ENCODE measurements at places on chromosomes 3 and 15. TPM values are rescaled to one million over a fixed set of nuclear protein-coding genes. Genes with fewer than 3 reads are reported as not detected.

DNA sequence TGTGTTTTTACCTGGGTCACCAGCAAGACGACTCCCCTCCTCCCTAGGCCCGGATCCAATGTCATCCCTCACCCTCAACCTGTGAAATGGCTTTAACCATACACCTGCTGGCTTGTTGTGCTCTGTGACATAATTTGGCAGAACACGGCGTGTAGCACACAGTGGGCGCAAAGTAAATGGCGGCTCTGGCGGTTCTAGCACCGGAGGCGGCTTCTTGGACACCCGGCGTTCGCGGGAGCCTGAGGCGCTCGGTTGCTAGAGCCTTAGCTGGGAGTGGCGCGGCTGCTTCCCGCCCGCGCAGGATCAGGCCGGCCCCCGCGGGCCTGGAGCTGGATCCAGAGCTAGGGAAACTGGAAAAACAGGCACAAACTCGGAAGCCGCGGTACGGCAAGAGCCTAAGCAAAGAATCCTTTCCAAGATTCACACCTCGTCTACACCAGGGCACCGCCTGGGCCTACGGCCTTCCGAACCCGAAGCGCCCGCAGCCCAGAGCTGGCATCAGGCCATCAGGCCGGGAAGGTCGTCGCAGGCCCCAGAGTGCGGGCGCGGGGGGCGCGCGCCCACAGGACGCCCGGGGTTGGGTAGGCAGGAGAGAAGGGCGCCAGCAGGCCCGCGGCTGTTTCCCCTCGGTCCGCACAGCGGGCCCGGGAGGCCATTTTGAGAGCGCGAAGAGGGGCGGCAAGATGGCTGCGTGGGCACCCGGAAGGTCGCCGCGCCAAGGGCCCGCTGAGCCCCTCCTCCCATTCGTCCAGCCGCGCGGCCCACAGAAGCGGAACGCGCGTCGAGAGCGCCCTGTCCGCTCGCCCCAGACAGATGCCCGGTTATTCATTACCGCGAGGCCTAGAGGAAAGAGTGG lies 43.9 kb upstream of the POLG start:
- no peaks in the 10 kb centered on the region for H3K27me3 ChIP-seq
- no peak for DNase-seq
- peak overlapping the region; percentile 50 for H3K4me3 ChIP-seq
- no peak overlapping the region for H3K27ac ChIP-seq
- peaks cover 17% of the 10 kb centered on the region for H3K4me1 ChIP-seq

DNA sequence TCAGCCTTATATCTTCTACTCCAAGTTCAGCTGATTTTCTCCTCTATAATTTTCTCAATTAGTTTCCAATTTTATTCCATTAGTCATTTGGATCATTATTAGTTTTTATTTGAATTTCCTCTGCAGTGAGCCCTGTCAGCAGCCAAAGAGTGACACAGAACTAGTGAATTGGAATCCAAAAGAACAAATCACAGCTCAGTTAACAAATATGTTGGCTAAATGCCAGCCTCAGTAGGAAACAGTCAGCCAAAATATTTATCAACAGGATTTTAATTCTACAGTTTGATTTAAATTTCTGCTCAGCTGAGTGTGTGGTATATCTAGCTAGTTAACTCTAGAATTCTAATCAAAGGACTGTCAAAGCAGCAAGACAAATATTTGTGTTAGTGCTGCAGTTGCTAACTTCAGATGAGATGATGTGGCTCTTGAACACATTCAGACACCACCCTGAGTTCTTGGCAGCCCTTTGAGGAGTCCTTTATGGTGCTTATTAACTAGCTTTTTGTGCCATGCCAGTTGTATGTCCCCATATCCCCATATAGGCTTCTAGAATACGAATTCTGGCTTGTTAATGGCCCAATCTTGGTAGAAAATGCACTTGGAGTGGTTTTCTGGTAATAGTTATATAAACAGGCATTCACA lies 194.5 kb downstream of the CPNE4 start:
- H3K27me3 ChIP-seq = no peaks in the 10 kb centered on the region
- H3K36me3 ChIP-seq = no peaks in the 10 kb centered on the region
- H3K4me3 ChIP-seq = no peak overlapping the region
- DNase-seq = no peak
- H3K4me1 ChIP-seq = no peaks in the 10 kb centered on the region

The CDHR4 gene
- total RNA-seq = not detected

The LYZL4 gene
- not detected for total RNA-seq

The TBC1D21 gene
- not detected for total RNA-seq

The ZMYND10 gene
- total RNA-seq = not detected

The FILIP1L gene
- total RNA-seq = 134 TPM
